IgD-negative memory B cell (primary cell): ENCODE measurements at places on chromosomes 6 and 20. TPM values are rescaled to one million over a fixed set of nuclear protein-coding genes. Genes with fewer than 3 reads are reported as not detected.

Gene NSFL1C
- polyA plus RNA-seq: 112 TPM

Gene TREML2
- polyA plus RNA-seq: 12.4 TPM

Gene SIRPB2
- polyA plus RNA-seq: 0.15 TPM

Gene OLIG3
- polyA plus RNA-seq: not detected

Gene CTCFL
- polyA plus RNA-seq: not detected

Gene MC3R
- polyA plus RNA-seq: not detected

Gene CD109
- polyA plus RNA-seq: not detected

Gene TPMT
- polyA plus RNA-seq: 5.4 TPM

Gene TCP11
- not detected for polyA plus RNA-seq
